ENCODE measurements at places on chromosomes 13 and 19. TPM values are rescaled to one million over a fixed set of nuclear protein-coding genes. Genes with fewer than 3 reads are reported as not detected.

- no peak for DNase-seq
These were observed 526.9 kb downstream of the MYO16 start for GRCh38 chr13:109156181-109156935.

DNA sequence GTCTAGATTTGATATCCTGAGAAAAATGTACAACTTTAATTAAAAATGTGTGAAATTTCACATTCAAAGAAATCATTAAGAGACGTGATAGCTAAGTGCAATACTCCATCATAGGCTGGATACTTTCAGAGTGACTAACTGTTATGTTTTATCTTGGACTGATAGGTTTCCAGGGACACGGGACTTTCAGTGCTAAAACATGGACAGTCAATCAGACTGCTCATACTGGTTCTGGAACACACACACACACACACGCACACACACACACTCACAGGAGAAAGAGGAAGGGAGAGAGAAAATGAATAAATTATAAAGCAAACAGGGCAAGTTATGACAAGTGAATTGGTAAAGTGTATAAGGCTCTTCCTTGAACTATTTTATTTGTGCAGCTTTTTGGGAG lies 955.9 kb downstream of the SLITRK5 start:
- no peak for DNase-seq

GRCh38 chr19:2613507-2614295 lies 88.8 kb downstream of the GNG7 start:
- no peak for DNase-seq

KIR2DL3 gene
- not detected for polyA plus RNA-seq

ZNF724 gene
- 6.9 TPM for polyA plus RNA-seq

Data from right lung (tissue), 10 donors.